ENCODE measurements at places on chromosomes 6 and 20. TPM values are rescaled to one million over a fixed set of nuclear protein-coding genes. Genes with fewer than 3 reads are reported as not detected.

- no peak for DNase-seq
Measured at GRCh38 chr6:165557674-165558073, 105.4 kb downstream of the PDE10A start.

GPX5 gene
- not detected for total RNA-seq

GRCh38 chr6:39496915-39497314, 174.4 kb upstream of the KCNK16 start:
- DNase-seq = no peak

METTL24 gene
- total RNA-seq = not detected

GRCh38 chr20:57157106-57157691, 109.2 kb downstream of the BMP7 start:
- DNase-seq = no peak

DNA sequence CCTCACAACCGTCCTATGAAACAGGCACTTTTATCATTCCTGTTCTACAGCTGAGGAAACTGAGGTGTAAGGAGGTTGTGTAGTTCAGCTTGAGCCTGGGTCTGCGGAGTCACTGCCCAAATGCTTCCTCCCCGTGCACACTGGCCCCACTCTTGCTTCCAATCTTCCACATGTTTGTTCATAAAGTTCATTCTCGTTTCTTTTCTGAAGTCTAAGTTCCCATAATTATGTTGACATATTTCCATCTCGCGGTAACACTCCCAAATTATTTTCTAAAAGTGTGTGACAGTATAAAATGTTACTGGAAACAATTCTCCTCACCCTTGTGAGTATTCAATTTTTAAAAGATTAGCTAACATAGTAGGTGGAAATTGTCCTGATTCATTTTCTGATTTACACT, 106.9 kb downstream of the SLC22A3 start:
- no peak for DNase-seq

LRP11 gene
- total RNA-seq = 1.9 TPM

Measured in activated CD8-positive, alpha-beta T cell treated with anti-CD3 and anti-CD28 coated beads for 36 hours (primary cell).